AG08395 (cell line): ENCODE measurements at places on chromosomes 3 and 15.
A peak's percentile ranks its signal among the peaks of the same experiment; 100 is the strongest.

- DNase-seq: no peak
These were observed 168.3 kb upstream of the TGFBR2 start for GRCh38 chr3:30438126-30438525.

- DNase-seq: no peak
These were observed 14.1 kb downstream of the KLF15 start for GRCh38 chr3:126342991-126343648.

DNA sequence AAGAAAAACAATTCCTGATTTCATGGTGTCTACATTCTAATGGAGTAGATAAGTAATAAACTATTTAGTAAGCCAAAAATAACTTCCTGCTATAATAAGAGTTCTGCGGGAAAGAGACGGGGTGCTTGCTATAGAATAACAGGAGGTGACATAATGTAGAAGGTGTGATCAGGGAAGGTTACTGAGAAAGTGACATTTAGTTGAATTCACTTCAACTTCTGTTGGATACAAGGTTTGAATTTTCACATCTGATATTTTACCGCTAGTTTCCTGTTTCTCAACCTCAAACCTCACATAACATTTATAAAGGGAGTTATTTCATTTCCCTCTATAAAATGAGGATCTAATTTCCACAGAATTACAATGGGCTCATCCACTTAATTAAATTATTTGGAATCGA is 102.3 kb upstream of the GBE1 start:
- DNase-seq: no peak

- DNase-seq: peak; percentile 53
These were observed 1.2 kb downstream of the MECOM start for GRCh38 chr3:169662132-169662842.

DNA sequence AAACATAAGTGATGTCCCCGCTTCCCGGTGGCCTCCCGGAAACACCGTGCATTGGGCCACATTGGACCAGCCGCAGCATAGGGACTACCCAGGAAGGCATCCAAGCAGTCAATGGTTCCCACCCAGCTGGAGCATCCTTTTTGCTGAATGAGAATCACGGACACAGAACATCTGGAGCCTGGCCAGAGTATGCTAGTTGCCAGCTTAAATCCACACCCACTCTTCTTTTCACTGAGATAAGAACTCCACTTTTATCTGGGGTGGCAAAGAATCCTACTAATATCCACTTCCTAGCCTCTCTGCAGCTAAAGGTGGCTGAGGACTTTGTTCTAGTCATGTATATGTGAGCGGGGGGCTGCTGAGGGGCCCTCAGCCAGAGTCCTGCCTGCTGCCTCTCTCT is 95.2 kb upstream of the PLXNA1 start:
- DNase-seq: no peak

- DNase-seq: no peak
These were observed 69.6 kb downstream of the SEMA5B start for GRCh38 chr3:122957707-122958689.

DNA sequence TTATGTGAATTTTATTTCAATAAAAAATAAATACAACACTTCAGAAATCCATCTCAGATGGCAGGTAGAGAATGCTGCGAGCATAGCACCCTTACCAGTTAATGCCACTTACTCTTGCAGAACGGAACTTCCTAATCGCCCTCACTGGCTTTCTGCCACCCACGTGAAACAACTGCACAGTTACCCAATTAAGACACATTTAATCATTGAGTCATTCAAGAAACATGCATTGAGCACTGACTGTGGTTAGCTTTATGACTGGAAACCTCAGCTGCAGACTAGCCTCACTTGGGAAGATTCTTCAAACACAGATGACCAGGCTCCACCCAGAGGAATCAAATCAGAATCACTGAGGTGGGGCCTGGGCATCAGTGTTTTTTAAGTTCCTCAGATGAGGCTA is 5.6 kb upstream of the MFGE8 start:
- peak; percentile 94 for DNase-seq

DNA sequence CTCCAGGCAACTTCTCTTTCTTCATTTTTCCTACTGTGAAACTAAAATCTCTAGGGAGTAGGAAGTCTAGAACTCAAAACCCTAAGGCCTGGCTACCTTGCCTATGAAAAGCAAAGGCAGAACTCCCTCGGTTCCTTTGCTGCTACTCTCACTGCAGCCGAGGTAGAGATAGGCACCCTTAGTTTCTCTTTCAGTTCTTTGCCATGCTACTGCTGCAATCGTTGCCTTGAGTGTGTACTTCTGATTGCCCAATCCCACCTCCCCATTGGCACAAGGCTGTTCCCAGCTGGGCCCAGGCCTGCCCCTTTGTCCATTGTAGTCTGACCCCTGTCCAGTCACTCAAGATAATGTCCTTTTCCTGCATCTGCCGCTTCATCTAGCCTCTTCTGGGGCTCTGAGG is 92.3 kb upstream of the MRPS22 start:
- DNase-seq: no peak

DNA sequence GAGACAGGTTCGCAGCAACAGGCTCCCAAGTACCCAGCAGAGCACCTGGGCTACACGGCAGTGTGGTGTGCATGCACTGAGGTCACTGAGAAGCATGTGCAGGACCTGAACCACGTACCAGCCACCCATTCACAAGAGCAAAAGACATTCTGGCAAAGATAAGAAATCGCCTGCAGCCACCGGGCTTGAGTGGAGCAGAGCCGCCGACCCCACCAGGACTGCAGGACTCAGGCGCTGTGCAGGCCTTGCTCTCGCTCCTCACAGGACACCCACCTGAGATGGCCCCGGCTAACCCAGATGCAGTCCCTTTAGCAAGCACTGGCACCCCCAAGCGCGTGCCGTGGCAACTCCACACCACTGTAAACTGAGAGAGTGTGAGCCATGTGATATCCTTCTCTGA is 32.3 kb upstream of the OCA2 start:
- DNase-seq: no peak

- DNase-seq: no peak
These were observed 4.6 kb downstream of the SRP14 start for GRCh38 chr15:40034186-40034946.

GRCh38 chr3:166114448-166114847 is 277.2 kb upstream of the BCHE start:
- DNase-seq: no peak

GRCh38 chr15:76345880-76346668 is 9.5 kb downstream of the ISL2 start:
- DNase-seq: no peak

GRCh38 chr3:58394339-58394738 is 39.3 kb downstream of the PDHB start:
- peak; percentile 22 for DNase-seq

- DNase-seq: peak; percentile 21
These were observed 139.6 kb downstream of the RBPMS2 start for GRCh38 chr15:64635499-64636495.

DNA sequence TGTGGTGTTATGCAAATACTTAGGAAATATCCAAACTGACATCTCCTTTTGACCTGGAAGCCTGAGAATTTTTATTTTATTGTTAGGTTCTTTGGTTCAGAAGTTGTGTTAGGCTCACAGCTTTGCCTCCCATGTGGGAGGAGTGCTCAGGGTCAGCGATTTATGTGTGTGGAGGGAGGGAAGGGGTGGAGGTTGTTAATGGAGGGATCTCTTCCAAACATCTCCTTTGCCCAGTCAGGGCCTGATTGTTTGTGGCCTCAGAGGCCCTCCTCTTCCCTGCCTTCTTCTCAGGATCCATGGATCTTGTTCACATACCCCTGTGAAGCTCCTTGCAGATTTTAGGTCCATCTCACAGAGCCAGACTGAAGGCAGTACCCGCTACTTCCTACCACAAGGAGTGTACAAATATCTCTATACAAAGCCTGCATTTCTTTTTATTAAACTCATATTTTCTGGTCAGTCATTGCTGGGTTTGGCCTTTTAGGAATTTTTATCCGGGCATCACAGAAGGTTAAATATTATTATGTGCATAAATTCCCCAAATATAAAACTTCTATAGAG is 40.3 kb downstream of the BBX start:
- DNase-seq: no peak

- DNase-seq: no peak
These were observed 16.6 kb downstream of the GP9 start for GRCh38 chr3:129077222-129077621.

DNA sequence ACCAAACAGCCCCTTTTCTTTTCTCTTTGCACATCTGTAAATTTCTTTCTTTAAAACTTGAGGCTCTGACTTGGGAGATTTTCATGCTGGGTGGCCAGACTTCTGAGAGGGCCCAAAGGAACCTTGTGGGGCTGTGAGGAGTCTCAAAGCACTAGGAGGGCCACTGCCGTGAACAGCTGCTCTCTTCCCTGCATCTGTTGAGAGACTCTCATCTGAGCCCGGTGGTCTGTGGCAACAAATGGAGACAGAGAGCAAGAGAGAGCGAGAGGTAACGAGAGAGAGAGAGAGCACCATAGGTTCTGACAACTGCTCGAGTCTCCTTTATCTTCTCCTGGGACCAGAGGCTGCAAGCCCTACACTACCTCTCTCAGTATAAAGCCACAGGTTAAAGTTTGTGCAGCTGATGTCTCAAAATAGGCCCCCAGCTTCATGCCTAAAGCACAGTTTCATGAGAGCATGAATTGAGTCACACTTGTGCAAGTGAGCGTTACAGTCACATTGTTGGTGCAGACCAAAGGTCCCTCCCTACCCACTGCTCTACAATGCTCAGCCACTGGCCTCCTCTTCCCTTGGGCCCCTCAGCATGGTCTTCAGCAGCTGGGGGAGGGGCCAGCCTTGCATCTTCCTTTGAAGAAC is 60.7 kb downstream of the ZNF621 start:
- DNase-seq: no peak

DNA sequence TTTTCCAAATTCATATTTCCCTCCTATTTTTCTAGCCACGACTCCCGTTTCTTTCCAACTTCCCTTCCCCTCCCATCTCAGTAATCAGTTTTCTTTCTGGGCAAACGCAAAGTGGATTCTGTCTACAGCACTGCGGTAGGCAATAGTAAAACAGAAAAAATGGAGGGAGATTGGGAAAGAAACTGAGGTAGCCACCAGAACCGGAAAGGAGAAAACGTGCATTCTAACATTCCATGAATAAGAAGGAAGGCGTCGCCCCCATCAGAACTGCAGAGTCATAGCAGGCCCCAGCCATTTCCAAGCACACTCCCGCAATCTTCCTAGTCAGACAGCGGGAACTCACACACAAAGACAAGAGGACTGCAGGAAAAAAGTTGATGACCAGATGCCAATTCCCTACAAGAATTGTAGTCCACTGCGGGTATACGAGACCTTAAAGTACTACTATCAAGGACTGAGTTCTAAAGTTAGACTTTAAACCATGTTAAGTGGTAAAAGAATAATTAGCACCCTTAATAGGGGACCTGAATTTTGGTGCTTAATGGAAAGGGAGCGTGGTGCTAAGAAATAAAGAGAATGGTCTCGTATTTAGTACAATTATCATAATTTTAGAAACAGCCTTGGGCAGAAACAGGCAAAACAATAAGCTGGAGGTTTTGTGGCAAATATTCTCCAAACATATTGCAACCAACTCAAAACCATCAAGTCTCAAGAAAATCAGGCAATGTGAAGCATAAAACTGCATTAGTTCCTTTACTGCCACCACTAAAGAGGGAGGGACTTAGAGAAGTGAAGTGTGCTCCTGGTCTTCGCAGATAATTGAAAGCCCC is 1.4 kb downstream of the PFN2 start:
- peak; percentile 70 for DNase-seq

GRCh38 chr3:129070086-129070885 is 9.7 kb downstream of the GP9 start:
- DNase-seq: no peak

- no peak for DNase-seq
These were observed 29.1 kb upstream of the MAP6D1 start for GRCh38 chr3:183854318-183855035.

DNA sequence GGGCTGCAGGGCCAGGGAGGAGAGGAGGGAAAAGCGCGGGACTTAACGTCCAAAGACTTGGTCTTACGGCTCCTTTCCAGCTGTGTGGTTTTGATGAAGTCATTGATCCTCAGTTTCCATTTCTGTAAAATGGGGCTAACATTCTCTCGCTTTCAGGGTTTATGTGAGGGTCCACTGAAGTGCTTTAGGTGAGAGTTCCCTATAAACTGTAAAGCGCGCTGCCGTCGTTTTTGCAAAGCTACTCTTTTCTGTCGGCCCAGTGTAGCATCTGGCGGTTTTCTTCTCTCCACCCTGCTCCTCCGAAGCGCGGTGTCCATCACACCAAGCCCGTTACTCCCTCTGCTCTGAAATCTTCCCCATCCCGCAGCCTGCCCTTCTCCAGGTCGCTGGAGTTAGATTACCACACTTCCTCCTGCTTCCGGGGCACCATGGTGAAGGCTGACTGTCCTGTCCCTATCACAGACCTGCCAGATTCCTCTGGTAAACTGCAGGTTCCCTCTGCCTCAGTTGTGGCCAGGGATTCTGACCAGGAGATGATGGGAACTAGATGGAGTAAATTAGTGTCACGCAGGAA is 702 bp upstream of the DNAJC17 start:
- no peak for DNase-seq

DNA sequence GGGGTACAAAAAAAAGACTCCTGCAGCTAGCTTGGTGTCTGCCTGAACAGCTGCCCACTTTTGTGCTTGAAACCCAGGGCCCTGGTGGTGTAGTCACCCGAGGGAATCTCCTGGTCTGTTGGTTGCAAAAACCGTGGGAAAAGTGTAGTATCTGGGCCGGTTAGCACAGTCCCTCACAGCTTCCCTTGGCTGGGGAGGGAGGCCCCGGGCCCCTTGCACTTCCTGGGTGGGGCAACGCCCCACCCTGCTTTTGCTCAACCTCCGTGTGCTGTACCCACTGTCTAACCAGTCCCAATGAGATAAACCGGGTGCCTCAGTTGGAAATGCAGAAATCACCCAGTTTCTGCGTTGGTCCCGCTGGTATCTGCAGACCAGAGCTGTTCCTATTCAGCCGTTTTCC is 211.7 kb upstream of the ZPLD1 start:
- DNase-seq: no peak

DNA sequence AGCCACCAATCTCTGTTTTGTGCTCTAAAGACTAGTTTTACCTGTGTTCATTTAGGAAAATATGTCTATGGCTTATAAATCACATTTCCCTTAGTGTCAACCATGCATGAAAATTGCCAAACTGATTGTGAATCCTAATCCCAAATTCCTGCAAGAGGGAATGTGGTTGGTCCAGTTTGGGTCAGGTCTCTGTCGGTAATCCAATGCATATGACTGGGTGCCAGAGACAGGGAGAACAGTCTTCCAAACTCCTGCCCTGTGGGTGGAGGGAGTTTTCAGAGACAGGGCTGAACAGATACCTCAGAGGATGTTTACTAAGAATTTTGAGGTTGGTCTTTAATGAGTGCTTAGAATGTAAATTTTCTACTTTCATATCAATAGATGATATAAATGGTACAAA is 300.5 kb upstream of the ARL6 start:
- no peak for DNase-seq
